ENCODE measurements at places on chromosomes 2 and 18.

DNA sequence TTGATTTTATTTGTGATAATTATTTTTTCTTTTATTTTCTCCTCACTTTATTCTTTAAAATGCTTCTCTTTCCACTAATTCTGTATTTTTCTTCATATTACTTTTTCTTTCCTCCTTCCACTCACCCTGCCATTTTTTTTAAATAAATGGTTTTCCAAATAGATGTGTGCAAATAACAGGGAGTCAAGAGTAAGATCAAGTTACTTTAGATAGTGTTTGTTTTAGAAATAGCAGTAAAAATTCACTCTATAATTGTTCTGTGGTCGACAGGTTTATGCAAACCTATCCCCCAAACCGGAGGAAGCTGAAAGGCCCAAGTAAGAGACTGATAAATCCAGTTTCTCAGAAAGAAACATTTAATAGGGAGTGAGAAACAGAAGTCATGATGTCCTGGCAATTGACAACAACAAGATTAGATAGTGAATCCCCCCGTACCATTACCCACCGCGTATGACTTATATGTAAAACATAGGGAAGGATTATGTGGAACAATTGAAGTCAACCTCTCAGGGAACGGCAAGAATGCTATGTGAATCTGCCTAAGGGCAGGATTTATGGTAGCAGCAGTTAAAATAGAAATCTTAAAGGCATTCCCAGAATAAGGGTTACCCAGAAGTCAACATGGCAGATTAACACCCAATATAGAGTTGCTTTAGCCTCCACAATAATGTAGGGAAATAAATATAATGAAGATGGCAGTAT is 75.5 kb downstream of the KYNU start:
- DNase-seq: no peak

DNA sequence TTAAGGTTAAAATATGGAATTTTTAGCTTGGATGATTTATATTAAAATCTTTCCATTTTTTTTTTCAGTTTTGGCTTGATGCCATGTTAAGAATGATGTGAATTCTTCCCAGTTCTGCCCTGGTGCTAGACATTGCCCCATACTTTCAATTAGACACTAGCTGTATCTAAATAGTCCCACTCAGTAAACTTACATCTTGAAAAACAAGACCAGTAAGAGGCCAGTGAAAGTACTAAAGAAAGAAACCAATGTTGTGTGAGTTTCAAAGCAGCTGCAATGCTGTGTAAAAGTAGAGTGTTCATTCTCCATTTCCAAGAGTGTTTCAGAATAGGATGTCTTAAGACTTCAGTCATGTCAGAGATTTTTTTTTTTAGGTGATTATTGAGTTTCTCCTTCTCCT is 40.0 kb upstream of the CYBRD1 start:
- DNase-seq: no peak

DNA sequence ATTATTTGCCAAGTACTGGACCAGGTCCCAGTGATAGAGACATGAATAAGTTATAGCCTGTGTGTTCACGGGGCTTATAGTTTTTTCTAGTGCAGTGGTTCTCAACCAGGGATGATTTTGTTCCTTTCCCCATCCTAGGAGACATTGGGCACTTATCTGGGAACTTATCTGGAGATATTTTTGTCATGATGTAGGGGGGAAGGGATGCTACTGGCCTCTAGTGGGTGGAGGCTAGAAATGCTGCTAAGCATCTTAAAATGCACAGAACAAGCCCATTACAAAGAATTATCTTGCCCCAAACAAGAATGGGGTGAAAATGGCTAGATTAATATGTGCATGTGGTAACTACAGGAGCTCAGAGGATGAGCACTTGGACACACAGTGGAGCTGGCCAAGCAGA is 75.2 kb downstream of the KLHL29 start:
- no peak for DNase-seq

- no peak for DNase-seq
Observed at GRCh38 chr2:36511858-36512603, 85.9 kb downstream of the FEZ2 start.

GRCh38 chr2:96273763-96274162 is 7.7 kb downstream of the CIAO1 start:
- DNase-seq: no peak

DNA sequence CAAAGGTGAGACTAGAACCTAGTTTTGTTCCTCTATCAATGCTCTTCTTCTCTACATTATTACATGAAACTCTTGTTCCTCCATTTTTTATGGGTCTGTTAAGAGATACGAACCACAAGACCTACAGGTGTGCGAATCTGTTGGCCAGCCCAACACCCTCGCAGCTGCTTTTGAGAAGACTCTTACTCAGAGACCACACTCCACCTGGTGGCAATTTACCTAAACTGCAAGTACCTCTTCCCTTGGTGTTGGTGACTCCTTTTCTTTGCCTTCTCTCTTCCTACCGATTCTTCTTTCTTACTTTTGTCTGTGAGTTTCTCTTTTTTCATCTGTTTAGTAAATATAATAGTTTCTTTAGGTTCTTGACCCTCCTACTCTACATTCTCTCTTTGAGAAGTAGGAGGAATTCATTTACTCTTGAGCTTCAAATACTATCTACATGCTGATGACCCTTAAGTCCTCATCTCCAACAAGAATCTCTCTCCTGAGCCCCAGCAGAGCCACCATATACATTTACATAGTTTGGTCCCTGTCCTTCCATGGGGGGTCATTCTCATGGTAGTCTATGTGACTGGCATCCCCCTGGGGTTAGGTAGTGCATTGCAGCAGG is 81.8 kb upstream of the GAREM1 start:
- DNase-seq: peak; percentile 67

DNA sequence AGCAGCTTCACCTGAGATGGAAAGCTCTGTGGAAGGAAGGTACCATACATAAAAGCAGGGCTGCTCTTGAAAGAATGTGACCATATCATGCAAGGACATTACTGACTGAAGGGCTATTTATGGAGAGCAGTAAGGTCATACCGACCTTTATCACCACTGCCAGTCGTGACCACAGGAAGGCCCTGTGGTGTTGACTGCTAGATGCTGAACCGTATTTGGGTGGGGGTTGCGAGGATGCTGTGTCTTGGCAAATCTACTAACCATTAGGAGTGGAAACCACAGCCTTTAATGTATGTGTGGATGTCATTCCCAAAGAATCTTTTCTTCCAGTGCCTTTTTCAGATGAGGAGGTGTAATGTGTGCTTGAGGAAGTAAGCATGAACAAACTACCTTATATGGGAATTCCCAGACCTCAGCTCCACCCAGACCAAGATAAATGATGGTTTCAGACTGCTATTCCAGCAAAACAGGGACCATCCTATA is 60.8 kb downstream of the LIMS1 start:
- no peak for DNase-seq

DNA sequence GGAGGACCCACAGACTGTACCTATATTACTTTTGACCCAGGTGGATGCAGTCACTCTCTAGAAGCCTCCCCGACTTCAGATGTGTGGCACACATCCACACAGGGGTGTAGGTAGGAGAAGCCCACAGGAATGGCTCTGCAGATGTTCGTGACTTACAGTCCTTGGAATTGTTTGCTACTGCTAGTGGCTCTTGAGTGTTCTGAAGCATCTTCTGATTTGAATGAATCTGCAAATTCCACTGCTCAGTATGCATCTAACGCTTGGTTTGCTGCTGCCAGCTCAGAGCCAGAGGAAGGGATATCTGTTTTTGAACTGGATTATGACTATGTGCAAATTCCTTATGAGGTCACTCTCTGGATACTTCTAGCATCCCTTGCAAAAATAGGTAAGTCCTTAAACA is 605 bp downstream of the SLC9A4 start:
- DNase-seq: no peak

DNA sequence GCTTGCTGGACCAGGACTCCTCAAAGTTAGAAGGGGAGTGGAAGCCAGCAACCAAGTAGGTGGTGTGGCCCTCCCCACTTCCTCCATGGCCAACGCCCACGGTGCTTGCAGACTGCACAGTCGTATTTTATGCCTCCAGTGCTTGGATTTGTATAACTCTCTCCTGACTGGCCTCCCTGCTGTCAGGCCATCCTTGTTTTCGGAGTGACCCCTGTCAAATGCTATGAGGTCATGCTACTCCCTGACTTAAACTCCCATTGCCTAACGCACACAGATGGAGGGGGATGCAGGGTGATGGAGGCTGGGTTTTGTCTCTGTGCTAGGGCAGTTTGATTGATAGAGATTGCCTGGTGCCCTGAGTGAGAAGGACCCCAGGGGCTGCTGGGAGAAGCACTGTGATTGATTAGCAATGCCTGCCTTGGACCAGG is 36.1 kb downstream of the GLI2 start:
- DNase-seq: no peak

GRCh38 chr2:219056896-219057708 is 3.6 kb downstream of the IHH start:
- no peak for DNase-seq

DNA sequence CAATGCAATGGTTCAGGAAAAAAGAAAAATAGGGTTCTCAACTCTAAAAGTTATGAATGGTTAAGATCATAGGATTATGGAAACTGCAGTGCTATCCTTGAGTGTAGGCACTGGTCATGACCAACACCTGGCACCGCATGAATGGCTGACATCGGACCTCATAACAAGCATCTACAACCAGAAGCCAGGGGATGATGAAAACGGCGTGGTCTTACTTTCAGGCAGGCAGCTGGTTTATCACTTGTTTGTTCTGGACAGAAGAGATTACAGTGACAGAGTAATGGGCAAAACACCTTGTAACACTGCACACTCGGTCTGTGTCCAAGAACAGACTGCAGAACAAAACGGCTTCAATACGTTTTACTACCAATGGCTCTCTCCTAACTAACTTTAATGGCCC is 132.8 kb downstream of the STK39 start:
- no peak for DNase-seq

DNA sequence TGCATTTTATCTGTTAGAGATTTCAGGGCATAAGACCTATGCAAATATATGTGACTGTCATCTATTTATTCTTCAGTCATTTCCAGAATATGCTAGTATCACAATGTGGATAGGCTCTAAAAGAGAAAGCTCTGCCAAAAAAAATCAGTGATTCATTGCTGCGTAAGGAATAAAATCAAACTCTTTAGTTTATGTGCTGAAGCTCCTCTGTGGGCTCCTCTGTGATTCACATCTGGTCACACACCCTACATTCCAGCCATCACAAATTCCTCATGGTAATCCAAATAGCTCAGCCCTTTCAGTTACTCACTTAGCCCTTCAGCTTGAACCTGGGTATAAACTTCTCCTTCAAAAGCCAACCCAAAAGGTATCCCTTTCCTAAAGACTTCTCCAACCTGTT is 21.4 kb downstream of the DLGAP1 start:
- DNase-seq: no peak

DNA sequence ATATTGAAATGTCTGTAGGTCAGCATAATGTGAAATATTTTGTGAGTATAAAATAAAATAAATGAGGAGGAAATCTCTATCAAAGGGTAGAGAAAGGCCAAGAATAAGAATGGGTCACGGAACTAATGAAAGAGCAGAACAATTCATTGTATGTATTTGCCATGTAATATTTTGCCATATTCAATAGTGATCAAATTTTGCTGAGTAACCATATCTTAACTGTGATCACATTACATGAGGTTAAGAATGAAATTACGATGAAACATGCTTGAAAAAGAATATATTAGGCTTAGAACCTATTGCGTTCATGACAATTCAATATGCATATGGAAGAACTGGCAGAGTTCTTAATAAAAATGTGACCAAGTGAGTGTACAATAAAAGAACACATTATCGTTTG is 437.2 kb upstream of the NRXN1 start:
- DNase-seq: no peak

DNA sequence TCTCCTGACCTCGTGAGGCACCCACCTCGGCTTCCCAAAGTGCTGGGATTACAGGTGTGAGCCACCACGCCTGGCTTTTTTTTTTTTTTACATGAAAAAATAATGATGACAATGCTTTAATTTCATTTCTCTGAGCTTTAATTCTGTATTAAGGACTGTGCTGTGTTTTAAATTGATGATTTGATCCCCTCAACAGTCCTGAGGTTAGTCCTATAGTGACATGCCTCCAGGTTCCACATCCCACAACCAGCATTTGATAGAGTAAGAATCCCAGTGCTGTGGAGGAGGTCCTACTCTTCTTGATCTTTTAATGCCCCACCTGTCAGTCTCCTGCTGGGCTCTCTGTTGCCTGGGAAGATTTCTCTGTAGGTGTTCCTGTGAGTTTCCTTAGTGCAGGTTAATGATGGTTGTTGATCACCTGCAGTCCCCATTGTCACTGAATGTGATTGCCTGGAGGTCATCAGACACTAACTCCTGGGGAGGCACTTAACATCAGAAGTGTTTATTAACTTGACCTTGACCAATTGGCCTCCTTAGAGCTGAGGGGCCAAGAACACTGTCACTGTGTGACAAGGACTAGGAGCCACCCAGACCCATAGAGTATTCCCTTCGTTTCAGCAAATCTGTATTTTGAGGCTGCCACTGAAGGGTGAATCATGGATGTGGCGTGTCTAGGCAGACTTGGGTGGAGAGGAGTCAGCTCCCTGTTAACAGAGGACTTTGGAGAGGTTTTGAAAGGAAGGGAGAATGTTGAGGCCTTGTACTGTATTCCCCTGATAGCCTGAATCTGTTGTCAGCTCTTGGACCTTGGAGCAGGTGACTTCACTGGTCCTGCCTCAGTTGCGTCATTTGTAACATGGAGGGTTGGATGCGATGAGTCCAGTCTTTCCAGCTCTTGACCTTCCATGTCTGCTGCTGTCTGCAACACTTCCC is 11.5 kb downstream of the ASAP2 start:
- no peak for DNase-seq

- no peak for DNase-seq
Observed at GRCh38 chr18:57343833-57344232, 8.5 kb upstream of the ST8SIA3 start.

GRCh38 chr2:63817382-63817781 is 24.3 kb upstream of the UGP2 start:
- DNase-seq: no peak

- no peak for DNase-seq
Observed at GRCh38 chr18:53765211-53765610, 459.3 kb downstream of the MBD2 start.

DNA sequence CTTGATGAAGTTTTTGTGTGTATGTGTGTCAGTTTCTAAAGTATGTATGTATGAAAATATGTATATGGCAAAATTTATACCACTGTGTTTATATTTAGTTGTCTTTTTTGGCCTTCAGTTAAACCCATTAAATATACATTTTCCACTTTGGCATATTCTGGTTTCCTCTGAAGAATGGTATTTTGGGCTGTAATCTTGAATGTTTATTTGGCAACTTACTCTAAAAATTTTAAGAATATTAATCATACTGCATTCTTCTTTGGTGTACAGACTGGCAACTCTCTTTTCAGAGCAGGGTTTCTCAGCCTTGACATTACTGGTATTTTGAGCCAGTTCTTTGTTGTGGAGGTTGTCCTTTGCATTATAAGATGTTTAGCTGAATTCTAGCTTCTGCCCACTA is 27.9 kb upstream of the CCBE1 start:
- no peak for DNase-seq

GRCh38 chr2:156430236-156430979 is 5.8 kb upstream of the GPD2 start:
- DNase-seq: no peak

GRCh38 chr2:241265506-241265905 is 50.0 kb downstream of the HDLBP start:
- no peak for DNase-seq

GRCh38 chr2:177326005-177326404 is 61.5 kb upstream of the NFE2L2 start:
- DNase-seq: no peak

- no peak for DNase-seq
Observed at GRCh38 chr18:22084547-22084946, 84.8 kb upstream of the GATA6 start.

Measured in CD4-positive, alpha-beta T cell treated with Interleukin-10 for 1 hour (primary cell).